ENCODE measurements at places on chromosomes 5 and 9.

- no peak for DNase-seq
Measured at GRCh38 chr5:17020678-17021601, 84.9 kb upstream of the MYO10 start.

DNA sequence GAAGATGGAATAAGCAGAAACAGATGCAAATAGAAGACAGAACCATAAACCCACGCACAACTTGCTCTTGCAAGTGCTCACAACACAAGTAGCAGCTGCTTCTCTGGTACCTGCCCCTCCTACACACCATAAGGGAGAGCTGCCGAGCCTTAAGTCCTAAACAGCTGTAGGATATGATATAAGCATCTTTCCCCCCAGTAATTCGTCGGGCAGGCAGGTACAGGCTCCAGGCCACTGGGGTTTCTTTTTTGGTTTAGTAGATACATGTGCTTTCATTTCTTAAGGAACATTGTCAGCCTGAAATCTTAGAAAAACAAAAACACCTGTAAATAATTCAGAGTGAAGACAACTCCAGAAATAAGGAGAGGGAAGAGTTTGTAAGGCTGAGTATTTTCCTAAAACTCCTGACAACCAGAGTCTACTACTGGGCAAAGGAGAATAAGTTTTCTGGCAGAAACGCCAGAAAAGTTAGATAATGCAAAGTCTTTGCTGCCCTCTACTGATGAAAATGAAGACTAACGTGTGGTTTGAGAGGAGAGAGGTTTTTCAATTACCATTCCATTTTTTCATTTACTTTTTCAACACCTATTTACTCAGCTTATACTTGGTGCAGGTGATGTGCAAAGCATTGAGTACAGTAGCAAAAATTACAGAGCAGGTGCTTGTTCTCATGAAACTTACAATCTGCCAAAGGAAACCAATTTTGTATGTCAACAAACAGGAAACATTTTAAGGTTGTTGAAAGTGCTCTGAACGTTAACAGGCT lies 20.1 kb upstream of the TCERG1 start:
- no peak for DNase-seq

- no peak for DNase-seq
Measured at GRCh38 chr5:2912741-2913140, 161.3 kb upstream of the IRX2 start.

DNA sequence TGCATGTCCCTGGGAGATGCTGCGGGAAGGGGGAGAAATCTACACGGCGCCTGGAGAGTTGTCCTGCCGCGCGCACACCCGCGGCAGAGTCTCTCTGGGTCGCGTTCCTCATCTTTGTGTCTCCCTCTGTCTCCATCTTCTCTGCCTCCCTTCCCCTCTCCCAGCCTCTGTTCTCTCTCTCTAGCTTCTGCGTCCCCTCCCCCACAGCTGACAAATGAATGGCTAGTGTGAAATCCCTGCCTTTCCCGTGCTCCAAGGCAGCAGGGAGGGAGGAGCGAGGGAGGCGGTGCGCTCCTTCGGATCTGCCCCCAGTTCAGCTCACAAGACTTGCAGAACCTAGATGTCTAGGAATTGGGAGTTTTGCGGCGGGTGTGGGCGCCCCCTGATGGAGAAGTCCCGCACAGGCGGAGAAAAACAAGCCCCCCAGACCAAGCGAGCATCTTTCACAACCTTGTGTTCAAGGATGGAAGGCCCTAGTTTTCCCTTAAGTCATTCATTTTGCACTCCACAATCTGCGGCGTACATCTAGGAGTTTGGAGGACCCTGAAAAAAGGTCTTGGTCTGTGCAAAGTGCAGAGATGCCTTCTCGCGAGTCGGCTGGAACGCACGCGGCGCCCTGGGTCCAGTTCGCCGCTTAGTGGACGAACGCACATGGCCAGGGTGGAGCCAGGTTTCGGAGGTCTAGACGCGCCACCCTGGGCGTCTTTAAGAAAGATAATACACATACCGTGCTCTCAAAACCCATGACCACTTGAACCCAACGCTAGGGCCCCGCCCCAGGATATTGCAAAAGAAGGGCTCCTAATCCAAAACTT lies 2.0 kb downstream of the VCAN start:
- DNase-seq, result no peak

DNA sequence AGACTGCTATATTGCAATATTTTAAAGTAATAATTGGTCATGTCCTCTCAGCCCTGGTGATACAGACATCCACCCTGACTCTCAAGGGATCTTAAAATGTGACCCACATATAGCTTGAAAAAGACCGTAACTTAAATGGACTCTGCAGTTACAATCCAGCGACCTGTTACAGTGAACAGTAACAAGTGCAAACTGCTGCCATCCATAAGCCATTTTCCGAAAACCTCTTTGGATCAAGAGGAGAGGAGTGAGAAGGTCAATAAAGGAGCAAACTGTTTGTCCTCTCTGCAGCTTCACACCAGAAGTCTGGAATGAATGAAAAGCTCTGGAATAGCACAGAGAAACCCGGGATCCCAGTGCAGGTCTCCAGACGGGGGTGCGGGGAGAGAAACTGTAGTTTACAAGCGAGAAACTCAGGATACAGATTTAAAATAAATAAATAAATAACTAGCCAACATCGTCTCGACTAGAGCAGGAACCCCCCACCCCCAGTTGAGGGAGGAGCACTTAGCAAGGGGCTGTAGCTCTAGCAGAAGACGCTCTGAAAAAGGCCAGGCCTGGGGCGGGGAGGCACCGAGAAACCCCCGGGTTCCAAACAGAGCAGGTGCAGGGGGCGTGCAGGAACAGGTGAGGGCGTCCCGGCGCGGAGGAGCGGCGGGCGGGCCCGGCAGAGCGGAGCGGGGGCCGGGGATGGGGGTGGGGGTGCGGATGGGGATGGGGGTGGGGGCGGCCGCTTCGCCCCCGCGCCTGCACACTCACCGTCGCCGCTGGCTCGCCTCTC lies 572 bp downstream of the ZDHHC21 start:
- DNase-seq, result no peak

DNA sequence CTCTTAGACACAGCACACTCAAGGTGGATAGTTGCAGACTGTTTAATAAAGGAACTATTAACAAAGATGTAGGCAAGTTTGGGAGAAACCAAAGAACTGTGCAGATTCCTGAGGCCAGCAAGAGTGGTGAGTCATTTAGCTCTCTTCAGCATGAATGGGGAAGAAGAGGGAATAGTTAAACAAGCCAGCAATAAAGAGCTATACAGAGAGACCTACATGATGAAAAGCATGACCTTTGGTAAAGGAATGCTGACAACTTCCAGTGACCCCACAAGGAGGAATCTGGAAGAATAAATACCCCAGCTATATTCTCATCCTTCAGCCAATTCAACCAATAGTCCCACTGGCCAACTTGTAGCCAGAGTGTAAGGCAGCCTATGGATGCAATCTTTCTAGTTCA lies 706.0 kb upstream of the GRAMD2B start:
- no peak for DNase-seq

- no peak for DNase-seq
Measured at GRCh38 chr5:107422494-107422893, 248.2 kb downstream of the EFNA5 start.

- no peak for DNase-seq
Measured at GRCh38 chr5:125140855-125141254, 394.4 kb upstream of the ZNF608 start.

All from stimulated activated CD4-positive, alpha-beta T cell treated with anti-CD3 and anti-CD28 coated beads, TNF-alpha, amount 100 ng/mL, for 4 hours (primary cell).